Hematopoietic multipotent progenitor cell treated with erythropoietin and hydrocortisone succinate and interleukin-3 and kit ligand, for 15 days (in vitro differentiated cells): ENCODE measurements at places on chromosomes 7 and 10.

GRCh38 chr10:58998924-58999713, 177.3 kb upstream of the PHYHIPL start:
- DNase-seq: no peak

GRCh38 chr7:86904949-86905834, 154.3 kb downstream of the ELAPOR2 start:
- DNase-seq: no peak

DNA sequence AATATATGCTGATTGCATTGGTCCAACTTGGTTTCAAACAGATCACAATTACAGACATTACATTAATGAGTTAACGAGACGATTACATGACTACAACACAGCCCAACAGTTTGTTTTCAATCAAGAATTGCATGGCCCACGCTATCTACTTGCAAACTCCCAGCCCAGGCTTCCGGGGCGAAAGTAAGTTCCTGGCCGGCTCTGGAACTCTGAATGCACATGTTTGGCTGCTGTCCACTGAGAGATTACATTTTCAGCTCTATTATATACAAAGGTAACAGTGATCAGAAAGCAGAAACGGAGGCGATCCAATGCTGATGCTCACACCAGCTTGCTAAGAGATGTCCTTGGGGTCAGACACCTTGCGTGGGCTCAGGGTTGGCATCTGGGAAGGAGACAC, 206.3 kb downstream of the FANK1 start:
- no peak for DNase-seq

DNA sequence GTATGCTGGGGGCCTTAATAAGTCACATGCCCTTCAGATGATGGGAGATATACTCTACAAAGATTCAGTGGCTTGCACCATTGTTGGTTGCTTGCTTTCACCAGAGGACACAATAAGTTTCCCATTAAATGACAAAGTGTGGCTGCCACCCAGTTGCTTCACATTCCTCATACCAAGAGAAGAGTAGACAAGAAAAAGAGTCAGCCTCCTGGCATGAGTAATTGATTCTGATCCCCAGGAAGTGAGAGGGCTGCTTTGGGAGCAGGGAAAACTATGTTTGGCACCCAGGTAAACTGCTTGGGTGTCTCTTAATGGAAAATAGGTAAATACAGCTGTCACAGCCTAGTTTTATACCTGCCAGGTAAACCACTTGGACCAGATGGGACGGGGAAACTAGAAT, 66.7 kb upstream of the IL6 start:
- DNase-seq: no peak

DNA sequence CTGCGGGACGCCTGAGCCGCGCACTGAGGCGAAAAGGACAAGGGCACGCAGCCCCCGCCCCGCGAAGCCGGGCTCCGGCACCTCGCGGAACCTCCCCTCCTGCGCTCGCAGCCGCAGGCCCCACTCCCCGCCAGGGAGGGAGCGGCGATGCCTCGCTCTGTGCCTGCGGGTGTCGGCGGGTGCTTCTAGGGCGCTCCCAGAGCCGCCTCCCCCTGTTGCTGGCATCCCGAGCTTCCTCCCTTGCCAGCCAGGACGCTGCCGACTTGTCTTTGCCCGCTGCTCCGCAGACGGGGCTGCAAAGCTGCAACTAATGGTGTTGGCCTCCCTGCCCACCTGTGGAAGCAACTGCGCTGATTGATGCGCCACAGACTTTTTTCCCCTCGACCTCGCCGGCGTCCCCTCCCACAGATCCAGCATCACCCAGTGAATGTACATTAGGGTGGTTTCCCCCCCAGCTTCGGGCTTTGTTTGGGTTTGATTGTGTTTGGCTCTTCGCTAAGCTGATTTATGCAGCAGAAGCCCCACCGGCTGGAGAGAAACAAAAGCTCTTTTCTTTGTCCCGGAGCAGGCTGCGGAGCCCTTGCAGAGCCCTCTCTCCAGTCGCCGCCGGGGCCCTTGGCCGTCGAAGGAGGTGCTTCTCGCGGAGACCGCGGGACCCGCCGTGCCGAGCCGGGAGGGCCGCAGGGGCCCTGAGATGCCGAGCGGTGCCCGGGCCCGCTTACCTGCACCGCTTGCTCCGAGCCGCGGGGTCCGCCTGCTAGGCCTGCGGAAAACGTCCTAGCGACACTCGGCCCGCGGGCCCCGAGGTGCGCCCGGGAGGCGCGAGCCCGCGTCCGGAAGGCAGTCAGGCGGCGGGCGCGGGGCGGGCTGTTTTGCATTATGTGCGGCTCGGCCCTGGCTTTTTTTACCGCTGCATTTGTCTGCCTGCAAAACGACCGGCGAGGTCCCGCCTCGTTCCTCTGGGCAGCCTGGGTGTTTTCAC, 519 bp downstream of the ITGB8 start:
- DNase-seq: no peak

- no peak for DNase-seq
Observed at GRCh38 chr10:127102176-127102575, 94.2 kb downstream of the INSYN2A start.

DNA sequence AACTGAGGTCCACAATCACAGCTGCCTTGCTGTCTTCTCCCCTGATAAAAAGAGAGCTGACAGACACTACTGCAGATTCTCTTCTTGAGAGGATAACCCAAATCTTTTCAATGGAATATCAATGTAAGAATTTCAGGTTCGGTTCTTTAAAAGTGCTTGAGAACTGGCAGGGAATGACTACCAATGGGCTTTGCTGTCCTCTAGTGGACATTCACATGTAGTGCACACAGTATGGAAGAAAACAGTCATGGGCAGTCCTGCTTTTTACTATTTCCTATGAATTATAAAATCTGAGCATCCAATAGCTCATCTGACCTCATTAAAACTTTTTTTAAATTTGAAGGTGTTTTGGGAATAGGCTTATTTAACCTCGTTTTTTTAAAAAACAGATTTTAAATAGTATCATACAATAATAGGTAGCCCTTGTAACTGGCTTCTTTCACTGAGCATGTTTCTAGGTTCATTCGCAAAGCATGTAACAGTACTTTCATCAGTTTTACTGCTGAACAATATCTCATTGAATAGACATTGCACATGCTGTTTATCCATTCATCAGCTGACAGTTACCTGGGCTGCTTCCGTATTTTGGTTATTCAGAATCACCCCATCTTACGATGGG, 18.3 kb downstream of the FZD9 start:
- peak; percentile 71 for DNase-seq

GRCh38 chr7:117217106-117218035, 105.5 kb downstream of the WNT2 start:
- DNase-seq: no peak

- peak; percentile 54 for DNase-seq
Observed at GRCh38 chr10:118753331-118754228, 1.2 kb downstream of the CACUL1 start.

DNA sequence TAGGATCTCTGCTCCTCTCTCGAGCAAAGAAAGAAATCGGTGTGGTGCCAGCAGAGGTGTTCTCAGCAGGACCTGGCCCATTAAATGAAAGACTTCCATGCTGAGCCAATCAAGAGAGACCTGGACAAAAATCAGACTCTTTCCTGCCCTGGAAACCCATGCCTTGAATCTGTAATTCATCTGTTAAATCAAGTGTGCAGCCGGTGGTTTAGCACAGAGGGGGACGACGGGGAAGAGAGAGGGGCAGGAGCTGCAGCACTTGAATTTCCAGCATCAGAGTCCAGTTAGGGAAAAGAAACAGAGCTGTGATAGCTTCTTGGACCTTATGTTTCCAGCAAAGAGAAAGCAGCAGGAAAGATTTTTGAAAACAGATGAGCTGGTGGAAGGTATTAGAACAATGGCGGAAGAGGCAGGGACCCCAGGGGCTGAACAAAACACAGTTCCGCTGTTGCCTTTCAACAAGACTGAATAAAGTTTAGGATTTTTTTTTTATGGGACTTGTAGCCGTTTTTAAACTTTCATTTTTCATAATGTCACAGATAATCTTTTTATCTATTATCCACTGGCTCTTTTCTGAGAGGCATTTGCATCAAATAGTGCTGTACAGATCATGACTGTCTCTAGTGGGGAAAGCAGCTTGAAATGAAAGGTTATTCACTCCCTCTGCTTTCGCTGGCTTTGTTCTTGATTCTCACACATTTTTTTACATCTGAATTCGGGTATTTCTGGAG, 543.6 kb upstream of the GALNT17 start:
- no peak for DNase-seq

DNA sequence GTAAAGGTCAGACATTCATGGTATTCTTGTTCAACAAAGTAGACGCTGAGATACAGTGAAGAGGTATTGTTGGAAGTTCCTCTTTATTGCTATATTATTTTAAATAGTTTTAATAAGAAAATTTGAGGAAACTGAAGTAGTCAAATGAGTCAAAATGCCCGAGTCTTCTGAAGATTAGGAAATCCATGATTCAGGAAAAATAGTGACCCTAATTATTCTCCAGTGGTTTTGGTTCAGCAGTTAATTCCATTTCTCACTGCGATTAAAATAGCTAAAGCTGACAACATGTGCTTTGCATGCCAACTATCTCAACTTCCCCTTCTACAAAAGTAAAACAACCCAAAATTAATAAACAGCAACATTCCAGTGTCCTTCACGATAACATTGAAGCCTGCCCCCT, 32.7 kb upstream of the PFKP start:
- DNase-seq: no peak

DNA sequence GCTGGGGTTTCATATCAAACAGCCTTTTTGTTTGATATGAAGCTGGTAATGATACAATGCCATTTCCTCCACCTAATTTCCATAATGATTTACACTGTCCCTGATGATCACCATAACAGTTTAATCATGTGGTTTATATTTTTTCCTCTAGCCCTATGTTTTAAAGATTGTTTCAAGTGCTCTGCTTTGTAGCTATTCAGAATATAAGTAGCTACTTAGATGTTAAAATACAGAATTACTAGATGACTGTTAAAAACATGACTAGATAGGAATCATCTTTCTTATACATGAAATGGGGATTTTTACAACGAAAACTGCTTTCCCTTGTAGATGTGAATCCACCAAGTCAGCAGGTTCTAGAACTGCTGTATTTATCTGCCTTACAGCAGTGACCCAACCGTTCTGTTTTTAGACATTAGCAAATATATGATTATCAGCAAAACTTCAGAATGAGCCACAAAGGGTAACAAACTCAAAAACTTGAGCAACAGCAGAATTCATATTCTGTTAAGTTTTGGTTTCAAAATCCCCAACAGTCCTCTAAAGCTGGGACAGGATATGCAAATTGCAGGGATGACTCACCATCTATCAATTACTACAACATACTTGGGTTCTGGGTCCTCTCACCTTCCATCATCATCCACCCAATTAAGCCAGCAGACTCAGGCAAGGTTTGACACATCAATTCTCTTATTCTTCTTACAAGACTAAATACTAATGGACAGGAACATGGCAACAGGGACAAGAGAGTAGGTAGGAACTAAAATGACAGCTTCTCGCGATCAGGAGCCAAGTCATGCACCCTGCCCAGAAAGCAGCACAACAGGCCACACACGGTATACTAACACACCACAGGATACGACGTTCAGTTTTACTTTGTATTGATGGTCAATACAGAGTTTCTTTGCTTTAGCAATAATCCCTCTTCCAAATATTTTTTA, 83.9 kb downstream of the PIP4K2A start:
- DNase-seq: peak; percentile 76

GRCh38 chr7:116433246-116433645, 66.3 kb upstream of the CAV2 start:
- no peak for DNase-seq

DNA sequence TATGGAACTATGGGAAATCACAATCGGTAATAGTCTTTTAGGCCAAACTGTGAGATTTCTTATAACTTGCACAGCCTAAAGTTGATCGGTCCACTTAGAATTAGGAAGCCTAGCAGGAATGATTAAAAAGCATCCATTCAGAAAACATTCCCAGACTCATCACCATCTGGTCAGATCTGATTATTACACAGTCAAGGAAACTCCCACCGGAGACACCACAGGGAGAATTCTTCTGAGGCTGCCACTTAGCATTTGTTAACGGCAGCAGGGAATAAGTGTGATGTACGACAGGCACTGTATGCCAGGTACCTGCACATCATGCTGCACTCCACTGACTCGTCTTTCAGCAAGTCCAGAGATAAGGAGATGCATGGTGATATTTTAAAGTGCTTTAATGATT, 227.6 kb upstream of the STEAP1 start:
- DNase-seq: no peak

DNA sequence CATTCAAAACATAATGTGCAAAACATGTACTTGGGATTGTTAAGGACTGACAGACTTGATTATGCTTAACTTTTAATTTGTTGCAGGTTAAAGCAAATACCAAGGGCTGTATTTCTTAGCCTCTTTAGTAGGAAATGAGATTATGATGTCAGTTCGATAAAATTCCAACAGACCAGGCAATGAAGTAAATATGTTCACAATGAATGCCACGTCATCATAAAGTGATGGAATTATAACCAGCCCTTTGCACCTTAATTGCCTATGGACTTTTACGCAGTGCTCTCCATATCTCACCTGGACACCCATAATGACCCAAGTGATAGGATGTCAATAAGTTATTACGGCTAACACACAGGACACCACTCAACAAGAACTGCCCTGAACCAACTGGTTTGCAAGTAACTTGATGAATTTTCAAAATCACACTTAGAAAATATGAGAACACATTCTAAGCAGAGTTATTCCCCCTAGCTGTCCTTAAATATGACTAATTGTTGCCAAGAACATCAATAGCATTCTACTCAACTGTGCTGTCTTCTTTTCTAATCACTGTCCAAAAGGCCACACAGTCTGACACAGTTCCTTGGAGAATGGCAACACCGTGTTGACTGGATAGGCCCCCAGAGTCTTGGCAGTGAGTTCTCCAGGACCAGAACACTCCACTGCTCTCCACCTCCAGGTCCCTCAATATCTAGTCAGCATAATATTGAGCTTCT, 115.0 kb downstream of the CHCHD3 start:
- no peak for DNase-seq

- DNase-seq: no peak
Observed at GRCh38 chr7:158781217-158781973, 47.9 kb downstream of the ESYT2 start.

DNA sequence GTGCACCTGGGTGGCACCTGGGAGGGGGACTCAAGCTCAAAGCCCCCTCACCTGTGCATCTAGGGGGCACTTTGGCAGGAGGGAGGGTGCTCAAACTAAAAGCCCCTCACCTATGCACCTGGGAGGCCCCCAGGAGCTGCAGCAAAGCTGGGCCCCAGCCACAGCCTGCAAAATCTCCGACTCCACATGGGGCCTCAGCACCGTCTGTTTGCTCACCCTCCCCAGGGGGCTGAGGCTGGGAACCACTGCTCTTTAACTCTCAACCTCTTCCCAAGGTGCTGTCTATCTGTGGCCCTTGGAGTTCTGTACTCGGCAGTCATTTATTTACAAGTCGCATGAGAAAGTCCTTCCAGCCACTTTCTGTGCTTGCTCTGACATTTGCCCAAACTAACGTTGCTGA, 458.4 kb downstream of the DNAJB6 start:
- DNase-seq: no peak
